ENCODE measurements at places on chromosomes 3 and 15.

GRCh38 chr3:187288855-187289605 lies 2.5 kb downstream of the MASP1 start:
- no peak overlapping the region for H3K27ac ChIP-seq
- no peak overlapping the region for H3K4me3 ChIP-seq
- no peaks in the 10 kb centered on the region for H3K36me3 ChIP-seq
- no peak for DNase-seq

DNA sequence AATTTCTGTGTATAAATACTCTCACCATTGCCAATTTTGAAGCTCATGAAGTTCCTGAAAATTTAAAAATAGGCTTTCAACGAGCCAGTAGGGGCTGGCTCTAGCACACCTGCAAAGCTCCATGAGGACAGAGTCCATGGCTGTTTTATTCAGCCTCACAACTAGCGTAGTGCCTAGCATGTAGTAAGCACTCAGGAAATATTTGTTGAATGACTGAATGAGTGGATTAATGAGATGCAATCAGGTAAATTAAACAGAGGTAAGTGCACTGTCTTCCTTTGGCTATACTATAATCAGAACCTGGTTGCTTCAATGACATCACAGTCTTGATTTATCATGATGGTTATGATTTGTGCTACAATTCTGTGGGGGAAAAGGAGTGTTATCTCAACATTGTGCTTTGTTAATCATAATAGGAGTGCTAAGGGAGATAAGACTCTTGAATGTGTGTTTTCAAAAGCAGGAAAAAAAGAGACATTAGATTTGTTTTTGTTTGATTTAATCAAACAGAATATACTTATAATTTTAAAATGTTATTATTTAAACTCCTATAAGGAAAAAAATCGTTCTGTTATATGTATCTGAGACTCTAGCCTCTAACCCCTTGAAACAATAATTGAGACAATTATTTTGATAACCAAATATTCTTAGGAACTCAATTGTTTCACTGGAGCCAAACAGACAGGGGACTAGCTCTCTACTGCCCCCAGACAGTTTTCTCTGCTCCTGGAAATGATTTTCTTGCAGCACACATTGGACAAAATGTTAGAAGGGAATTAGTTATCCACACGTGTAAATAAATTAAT lies 171.7 kb upstream of the ATP11B start:
- no peaks in the 10 kb centered on the region for H3K36me3 ChIP-seq
- no peak overlapping the region for H3K27ac ChIP-seq
- peaks cover 29% of the 10 kb centered on the region for H3K27me3 ChIP-seq
- DNase-seq, result no peak

GRCh38 chr3:187343670-187344069 lies 24.5 kb upstream of the RTP4 start:
- H3K27ac ChIP-seq, result peak overlapping the region; percentile 68
- H3K36me3 ChIP-seq, result no peaks in the 10 kb centered on the region
- no peaks in the 10 kb centered on the region for H3K27me3 ChIP-seq
- peaks cover 13% of the 10 kb centered on the region for H3K4me1 ChIP-seq

DNA sequence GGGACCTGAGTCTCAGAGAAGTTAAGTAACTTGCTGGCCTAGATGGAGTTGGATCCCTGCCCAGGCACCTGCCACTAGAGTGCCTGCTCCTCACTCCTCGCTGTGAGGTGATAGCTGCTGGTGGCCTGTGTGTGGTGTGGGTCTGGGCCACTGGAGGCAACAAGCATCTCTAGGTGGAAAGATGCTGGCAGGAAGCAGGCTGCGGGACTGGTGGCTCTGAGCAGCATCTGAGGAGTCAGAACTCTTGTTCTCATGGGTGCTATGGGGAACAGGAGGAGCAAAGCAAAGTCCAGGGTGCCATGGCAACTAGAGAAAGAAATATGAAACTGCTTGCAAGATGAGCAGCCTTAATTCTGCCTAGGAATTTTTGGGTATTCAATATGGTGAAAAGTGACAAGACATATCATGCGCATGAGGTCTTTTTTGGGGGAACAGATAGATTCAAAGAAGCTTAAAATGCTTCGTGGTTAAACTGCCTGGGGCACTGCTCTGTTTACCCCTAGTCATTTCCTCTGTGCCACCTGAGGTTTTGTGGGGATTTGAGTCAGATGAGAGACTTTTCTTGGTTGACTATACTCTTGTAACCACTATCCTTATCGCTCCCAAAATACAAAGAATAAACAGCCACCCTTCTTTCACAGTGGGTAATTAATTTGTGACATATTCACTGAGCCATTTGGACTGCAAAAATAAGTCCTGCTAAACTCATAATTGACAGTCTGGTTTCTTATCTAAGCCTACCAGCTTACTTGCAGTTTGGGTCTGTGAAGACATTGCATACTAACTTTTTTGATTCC lies 50.3 kb downstream of the MED12L start:
- H3K27ac ChIP-seq, result no peak overlapping the region
- no peaks in the 10 kb centered on the region for H3K27me3 ChIP-seq
- no peak overlapping the region for H3K4me3 ChIP-seq
- peaks cover 4% of the 10 kb centered on the region for H3K4me1 ChIP-seq
- no peak for DNase-seq

- no peak overlapping the region for H3K4me3 ChIP-seq
- peaks cover 5% of the 10 kb centered on the region for H3K27me3 ChIP-seq
- H3K27ac ChIP-seq, result no peak overlapping the region
- DNase-seq, result no peak
Measured at GRCh38 chr15:69015591-69015990, 1.1 kb downstream of the NOX5 start.

DNA sequence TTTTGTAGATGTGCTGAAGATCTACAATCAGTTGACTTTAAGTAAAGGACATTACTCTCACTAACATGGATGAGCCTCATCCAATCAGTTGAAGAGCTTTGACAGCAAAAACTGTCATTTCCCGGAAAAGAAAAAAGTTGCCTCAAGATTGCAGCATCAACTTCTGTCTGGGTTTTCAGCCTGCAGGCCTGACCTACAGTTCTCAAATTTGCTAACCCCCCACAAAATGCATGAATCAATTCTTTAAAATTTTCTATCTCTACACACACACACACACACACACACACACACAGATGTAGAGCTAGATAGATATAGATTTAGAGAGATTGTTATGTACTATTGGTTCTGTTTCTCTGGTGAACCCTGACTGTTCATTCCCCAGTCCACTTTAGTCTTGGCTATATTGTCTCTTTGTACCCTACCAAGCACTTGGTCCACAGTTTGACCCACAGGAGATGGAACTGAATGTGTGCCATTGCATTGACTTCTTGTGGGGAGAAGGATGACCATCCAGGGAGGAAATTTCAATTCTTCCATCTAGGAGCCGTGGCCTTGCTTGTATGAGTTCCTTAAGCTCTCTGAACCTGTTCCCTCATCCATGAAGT lies 228.3 kb downstream of the CLSTN2 start:
- H3K4me3 ChIP-seq, result no peak overlapping the region
- peaks cover 14% of the 10 kb centered on the region for H3K4me1 ChIP-seq
- H3K27ac ChIP-seq, result no peak overlapping the region
- H3K36me3 ChIP-seq, result no peaks in the 10 kb centered on the region

DNA sequence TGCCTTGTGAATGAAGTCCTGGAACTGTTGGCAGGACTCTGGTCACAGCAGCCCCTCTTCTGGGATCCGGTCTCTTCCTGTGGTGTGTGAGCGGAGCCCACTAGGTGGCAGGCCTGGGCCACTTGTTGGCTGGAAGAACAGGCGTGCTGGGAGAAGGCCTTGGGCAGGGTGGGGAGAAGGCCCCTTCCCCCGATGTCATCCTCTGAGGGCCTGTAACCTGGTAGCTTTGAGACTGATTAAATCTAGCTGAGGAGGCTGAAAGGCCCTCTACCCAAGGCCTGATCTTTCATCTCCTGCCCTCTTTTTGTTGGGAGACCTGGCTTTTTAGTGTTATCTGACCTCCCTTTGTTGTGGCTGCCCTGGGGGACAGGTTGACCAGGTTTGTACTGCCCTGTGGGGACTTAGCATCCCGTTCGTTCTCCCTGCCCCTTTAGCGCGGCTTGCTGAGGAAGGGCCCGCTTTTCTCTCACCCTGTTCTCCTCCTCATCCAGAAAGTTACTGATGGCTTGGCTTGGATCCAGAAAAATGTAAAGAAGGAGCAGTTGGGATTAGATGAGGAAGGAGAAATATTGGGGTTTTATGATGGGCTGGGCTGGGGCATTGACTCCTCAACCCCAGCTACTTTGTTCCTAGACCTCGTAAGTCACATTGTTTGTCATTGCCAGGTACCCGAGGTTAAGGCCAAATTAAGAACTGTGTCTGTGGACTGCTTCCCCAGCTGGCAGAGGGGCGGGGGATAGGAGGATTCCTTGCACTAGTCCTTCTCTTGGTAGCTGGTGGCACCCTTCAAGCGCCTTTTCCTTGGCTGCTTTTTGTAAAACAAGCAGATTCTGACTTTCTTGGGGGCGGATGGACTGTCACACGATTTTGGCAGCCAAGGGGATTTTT lies 48.5 kb downstream of the CHCHD6 start:
- H3K36me3 ChIP-seq, result peaks cover 8% of the 10 kb centered on the region
- H3K4me3 ChIP-seq, result no peak overlapping the region
- peaks cover 33% of the 10 kb centered on the region for H3K4me1 ChIP-seq
- peak; percentile 83 for DNase-seq

GRCh38 chr15:48616216-48616615 lies 29.3 kb downstream of the FBN1 start:
- no peak overlapping the region for H3K27ac ChIP-seq
- H3K4me3 ChIP-seq, result no peak overlapping the region
- H3K4me1 ChIP-seq, result peaks cover 2% of the 10 kb centered on the region

DNA sequence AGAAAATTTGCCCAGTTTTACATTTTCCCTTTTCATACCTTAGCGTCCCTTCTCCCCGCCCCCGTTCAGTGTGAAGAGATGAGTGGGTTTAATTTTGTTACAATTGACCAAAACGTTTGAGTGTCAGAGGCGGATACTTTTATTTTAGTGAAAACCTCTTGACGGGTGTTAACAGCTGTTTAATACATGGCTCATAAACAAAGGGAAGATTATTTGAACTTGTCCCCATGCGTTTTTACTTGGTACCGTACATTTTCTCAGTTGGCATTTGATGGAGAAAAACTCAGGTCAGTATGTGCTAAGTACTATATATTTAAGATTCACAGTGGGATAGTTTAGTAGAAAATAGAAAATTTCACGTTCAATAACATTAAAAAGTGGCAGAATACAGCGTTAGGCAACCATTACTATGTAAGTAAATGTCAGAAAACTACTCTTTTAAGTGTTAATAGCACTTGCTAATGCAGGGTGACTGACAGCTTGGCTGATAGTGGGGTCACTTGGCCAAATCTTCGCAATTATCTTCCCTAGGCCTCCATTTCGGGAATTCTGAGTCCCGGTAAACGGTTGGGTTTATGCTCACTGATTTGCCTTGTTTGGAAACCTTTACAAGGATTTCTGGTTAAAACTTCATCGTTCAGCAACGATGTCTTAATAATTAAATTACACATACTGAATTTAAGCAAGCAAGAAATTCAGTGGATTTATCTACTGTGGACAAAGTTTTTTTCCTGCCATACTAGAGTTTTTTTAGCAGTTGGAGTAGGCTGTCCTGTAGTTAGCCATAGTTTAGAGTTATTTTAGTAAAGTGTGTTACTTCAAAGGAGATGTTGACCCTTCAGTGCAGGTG lies 4.8 kb downstream of the CHD2 start:
- peak overlapping the region; percentile 90 for H3K4me3 ChIP-seq
- H3K27ac ChIP-seq, result peak overlapping the region; percentile 100
- H3K4me1 ChIP-seq, result peaks cover 60% of the 10 kb centered on the region
- peaks cover 1% of the 10 kb centered on the region for H3K36me3 ChIP-seq
- DNase-seq, result no peak
- no peaks in the 10 kb centered on the region for H3K27me3 ChIP-seq

DNA sequence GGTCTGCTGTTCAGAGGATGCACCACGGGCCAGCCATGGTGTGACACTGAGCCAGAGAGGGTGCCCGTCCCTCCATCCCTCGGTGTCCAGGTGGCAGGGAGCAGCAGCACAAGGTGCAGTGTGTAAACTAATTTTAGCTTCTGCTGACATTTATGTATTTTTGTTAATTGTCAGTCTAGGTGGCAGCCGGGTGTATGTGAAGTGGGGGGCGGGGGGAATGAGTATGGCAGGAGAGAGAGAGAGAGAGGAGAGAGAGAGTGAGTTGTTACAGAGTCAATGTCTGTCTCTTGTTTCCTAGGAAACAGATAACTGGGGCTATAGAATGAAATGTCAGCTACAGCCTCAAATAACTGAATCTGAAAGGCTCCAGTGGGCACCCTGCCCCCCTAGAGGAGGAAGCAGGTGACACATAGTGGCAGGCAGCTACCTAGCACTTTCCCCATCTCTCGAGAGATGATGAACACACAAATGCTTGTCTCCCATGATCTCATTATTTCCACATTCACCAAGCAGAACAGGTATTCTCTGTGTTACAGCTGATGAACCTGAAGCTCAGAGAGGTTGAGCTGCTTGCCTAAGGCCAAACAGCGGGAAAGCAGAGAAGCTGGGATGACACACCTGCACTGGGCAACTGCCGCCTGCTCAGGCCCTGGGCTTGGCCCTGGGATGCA lies 24.7 kb downstream of the RASGRF1 start:
- H3K4me1 ChIP-seq, result no peaks in the 10 kb centered on the region
- DNase-seq, result no peak
- no peak overlapping the region for H3K27ac ChIP-seq
- H3K27me3 ChIP-seq, result peaks cover 22% of the 10 kb centered on the region

DNA sequence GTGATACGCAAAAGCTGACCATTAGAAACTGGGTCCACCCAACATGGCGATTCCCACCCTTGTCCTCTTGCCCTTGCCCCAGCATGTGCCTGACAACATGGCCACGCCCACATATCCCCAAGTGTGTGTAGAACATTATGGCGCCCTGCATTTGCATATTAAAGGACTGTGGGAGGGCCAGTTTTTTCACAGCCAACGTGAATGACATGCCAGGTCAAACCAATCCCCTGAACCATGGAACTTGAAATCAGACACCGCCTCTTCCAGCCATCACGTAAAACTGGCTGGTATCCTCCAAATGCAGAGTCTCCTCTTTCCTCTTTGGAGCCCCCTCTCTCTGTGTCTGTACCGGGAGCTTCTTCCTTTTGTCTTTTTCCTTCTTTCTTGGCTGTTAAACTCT lies 156.7 kb upstream of the EPHA6 start:
- no peak overlapping the region for H3K27ac ChIP-seq
- no peaks in the 10 kb centered on the region for H3K36me3 ChIP-seq
- H3K27me3 ChIP-seq, result no peaks in the 10 kb centered on the region
- no peak overlapping the region for H3K4me3 ChIP-seq
- no peaks in the 10 kb centered on the region for H3K4me1 ChIP-seq

- H3K36me3 ChIP-seq, result peaks cover 3% of the 10 kb centered on the region
- peaks cover 96% of the 10 kb centered on the region for H3K27me3 ChIP-seq
- peaks cover 20% of the 10 kb centered on the region for H3K4me1 ChIP-seq
- DNase-seq, result no peak
- H3K27ac ChIP-seq, result no peak overlapping the region
Measured at GRCh38 chr3:126937533-126937932, 45.4 kb upstream of the PLXNA1 start.

- H3K27ac ChIP-seq, result no peak overlapping the region
- H3K36me3 ChIP-seq, result no peaks in the 10 kb centered on the region
- H3K4me1 ChIP-seq, result no peaks in the 10 kb centered on the region
- DNase-seq, result no peak
- H3K4me3 ChIP-seq, result no peak overlapping the region
Measured at GRCh38 chr3:7562892-7563291, 702.0 kb downstream of the GRM7 start.

Data from mesothelial cell of epicardium (in vitro differentiated cells).